ENCODE measurements at places on chromosomes 2 and 18. TPM values are rescaled to one million over a fixed set of nuclear protein-coding genes. Genes with fewer than 3 reads are reported as not detected.

CXCR4 gene
- polyA plus RNA-seq, result not detected

ITPRIPL1 gene
- polyA plus RNA-seq, result 0.99 TPM

CLEC4F gene
- not detected for polyA plus RNA-seq

MPPE1 gene
- 18.9 TPM for polyA plus RNA-seq

MBP gene
- polyA plus RNA-seq, result 0.72 TPM

FBXO36 gene
- polyA plus RNA-seq, result 1.2 TPM

KCNG2 gene
- not detected for polyA plus RNA-seq

ALPP gene
- polyA plus RNA-seq, result not detected

ACADL gene
- polyA plus RNA-seq, result not detected

KYNU gene
- 0.75 TPM for polyA plus RNA-seq

KLHL41 gene
- 0.10 TPM for polyA plus RNA-seq

TSPYL6 gene
- polyA plus RNA-seq, result not detected

NPHP1 gene
- polyA plus RNA-seq, result 2.5 TPM

STARD6 gene
- not detected for polyA plus RNA-seq

PJVK gene
- polyA plus RNA-seq, result 2.4 TPM

MZT2A gene
- 139 TPM for polyA plus RNA-seq

GALNT13 gene
- 0.03 TPM for polyA plus RNA-seq

PIEZO2 gene
- 2.2 TPM for polyA plus RNA-seq

CKAP2L gene
- 6.3 TPM for polyA plus RNA-seq

OTOS gene
- polyA plus RNA-seq, result 0.34 TPM

NMUR1 gene
- not detected for polyA plus RNA-seq

EPC2 gene
- 11.4 TPM for polyA plus RNA-seq

EPAS1 gene
- 103 TPM for polyA plus RNA-seq

TFCP2L1 gene
- not detected for polyA plus RNA-seq

SPP2 gene
- not detected for polyA plus RNA-seq

REG1A gene
- polyA plus RNA-seq, result not detected

GREB1 gene
- polyA plus RNA-seq, result 0.05 TPM

TCF7L1 gene
- polyA plus RNA-seq, result 9.5 TPM

QPCT gene
- 1.9 TPM for polyA plus RNA-seq

VIT gene
- not detected for polyA plus RNA-seq

SLC14A1 gene
- polyA plus RNA-seq, result 18.3 TPM

REG3A gene
- not detected for polyA plus RNA-seq

DTNA gene
- 10.8 TPM for polyA plus RNA-seq

NUP35 gene
- polyA plus RNA-seq, result 10.9 TPM

CHRNG gene
- polyA plus RNA-seq, result not detected

CREG2 gene
- polyA plus RNA-seq, result 0.17 TPM

LRRTM4 gene
- polyA plus RNA-seq, result not detected

DLGAP1 gene
- polyA plus RNA-seq, result 0.09 TPM

GYPC gene
- 103 TPM for polyA plus RNA-seq

EFEMP1 gene
- polyA plus RNA-seq, result 198 TPM

TGOLN2 gene
- polyA plus RNA-seq, result 94.2 TPM

GAD1 gene
- not detected for polyA plus RNA-seq

TMEM200C gene
- polyA plus RNA-seq, result 2.5 TPM

FIGN gene
- polyA plus RNA-seq, result 0.46 TPM

Data from IMR-90 (cell line).